ENCODE measurements at places on chromosomes 13 and 19.

DNA sequence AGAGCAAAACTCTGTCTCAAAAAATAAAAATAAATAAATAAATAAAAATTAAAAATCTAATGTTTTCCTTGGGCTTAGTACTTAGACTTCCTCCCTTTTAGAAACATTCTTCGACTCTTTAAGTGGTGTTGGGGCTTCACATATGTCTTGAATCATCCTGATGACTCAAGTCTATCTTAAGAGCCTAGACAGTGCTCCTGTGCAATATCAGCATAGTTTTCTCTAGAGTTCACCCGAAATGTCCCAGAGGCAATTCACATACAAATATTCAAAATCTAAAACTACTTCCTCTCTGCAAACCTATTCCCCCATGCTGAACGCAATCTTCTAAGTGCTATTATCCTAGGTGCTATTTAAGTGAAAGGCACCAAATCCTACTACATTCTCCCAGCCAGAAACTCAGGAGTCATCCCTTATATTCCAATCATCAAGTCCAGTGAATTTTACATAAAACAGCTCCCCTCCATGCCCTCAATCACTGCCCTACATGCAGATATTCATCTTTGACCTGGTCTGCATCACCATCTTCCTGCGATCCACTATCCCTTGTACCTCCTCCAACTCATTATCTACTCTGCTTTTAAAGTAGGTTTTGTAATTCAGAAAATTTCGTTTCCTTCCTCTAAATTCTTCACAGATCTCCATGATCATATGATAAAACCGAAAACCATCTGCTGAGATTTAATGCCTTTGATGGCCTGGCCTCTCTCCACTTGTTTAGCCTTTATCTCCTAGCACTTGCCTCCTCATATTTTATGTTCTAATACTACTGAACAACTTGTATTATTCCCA is 102.7 kb downstream of the ELF1 start:
- DNase-seq, result no peak

DNA sequence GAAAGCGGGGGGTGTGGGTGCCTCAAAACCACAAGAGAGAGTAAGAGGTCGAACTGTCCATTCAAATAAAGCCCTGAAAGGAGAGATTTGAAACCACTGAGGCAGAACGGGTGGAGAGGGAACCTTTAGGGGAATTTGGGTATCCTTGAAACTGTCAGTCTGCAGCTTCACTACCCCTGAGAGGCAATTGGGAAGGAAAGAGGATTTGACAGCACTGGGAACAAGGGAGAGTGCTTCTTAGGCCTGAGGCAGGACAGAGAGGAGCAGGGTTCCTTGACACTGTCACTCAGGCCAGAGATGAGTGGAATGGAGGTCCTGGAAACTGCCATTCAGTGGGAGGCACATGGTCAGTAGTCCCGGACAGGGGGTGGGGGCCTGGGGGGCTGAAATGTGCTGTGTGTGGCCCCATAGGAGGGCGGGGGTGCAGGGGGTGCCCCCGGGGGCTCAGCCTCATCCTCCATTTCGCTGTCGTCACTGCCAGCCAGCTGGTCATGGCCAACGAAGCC is 5.0 kb downstream of the GFY start:
- no peak for DNase-seq

- DNase-seq, result no peak
These were observed 75.1 kb upstream of the FAM216B start for GRCh38 chr13:42706286-42706685.

DNA sequence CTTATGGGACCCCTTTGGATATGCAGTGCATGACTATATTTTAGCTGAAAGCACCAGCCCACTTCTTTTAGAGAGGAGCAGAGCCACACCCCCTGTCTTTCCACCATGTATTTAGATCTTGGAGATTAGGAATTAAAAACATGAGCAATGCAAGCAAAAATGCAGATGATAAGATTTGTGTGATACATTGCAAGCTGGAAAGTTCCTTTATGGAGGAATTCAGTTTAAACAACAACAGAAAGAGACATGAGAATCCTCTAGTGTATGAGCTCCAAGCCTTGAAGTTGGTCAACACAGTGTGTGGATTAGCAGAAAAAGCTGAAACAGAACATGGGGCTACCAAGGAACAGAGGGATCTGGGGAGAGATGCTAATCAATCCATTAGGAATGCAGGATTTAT is 529.8 kb upstream of the NBEA start:
- DNase-seq, result no peak

- DNase-seq, result no peak
These were observed 137.5 kb downstream of the TNFRSF19 start for GRCh38 chr13:23707674-23708073.
